AG08396 (cell line): ENCODE measurements at places on chromosomes 4 and X.
A peak's percentile ranks its signal among the peaks of the same experiment; 100 is the strongest.

GRCh38 chrX:115539841-115540240 lies 21.1 kb upstream of the PLS3 start:
- DNase-seq: no peak

DNA sequence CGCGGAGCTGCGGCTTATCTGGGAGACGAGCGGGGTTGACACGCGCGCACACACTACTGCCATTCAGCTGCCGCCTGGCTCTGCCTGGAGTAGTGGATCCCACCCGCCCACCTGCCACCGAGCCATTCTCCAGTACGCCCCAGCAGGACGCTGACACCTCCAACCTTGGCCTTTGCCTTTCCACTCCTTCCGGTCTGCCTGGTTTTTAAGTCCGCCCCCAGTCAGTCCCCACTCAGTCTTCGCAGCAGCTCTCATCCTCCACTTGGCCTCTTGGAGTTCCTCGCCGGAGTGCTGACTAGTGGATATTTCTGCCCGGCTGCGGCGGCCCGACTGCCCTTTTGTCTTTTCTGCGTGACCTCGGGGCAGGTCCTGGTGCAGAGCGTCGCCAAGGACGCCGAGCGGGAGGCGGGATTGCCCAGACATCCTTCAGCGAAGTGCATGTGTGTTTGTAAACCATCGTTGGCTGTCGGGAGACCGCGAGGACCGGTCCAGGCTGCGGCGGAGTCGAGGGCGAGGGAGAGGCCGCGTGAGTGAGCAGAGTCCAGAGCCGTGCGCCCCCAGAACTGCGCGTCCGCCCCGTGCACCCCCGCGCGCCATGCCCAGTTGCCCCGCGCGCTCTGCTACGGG lies 1.1 kb downstream of the SLIT2 start:
- peak; percentile 46 for DNase-seq

DNA sequence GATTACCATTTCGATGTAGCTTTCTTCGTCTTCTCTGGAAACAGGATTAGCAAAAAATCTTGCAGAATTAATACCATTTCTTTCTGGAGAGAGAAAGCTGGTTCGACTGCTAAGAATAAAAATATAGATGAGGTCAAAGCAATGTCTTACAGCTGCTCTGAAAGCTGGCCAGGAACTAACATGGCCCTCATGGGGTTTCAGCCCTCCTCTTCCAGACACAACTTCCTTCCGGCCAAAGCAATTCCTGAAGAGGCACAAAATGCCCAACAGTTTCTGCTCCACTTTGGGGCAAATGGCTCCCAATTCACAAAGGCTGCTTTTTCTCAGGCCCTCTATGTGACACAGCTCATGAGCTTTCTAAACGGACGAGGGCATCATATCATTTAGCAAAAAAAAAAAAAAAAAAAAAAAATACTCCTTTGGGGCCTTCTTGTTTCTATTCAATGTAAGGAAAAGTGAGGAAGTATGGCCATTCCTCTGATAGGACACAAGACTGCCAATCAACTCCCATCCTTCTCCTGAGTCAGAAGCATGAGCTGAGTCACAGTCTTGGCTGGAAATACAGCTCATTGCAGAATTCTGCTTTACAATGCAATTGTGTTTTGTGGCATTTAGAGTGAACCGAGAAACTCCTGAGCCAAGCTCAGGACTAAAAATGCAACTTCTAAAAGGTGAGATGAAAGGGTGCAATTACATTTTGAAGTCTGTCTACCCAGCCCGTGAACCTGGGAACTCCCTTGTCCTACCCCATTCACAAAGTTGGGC lies 42.7 kb upstream of the CTAG2 start:
- DNase-seq: peak; percentile 51

DNA sequence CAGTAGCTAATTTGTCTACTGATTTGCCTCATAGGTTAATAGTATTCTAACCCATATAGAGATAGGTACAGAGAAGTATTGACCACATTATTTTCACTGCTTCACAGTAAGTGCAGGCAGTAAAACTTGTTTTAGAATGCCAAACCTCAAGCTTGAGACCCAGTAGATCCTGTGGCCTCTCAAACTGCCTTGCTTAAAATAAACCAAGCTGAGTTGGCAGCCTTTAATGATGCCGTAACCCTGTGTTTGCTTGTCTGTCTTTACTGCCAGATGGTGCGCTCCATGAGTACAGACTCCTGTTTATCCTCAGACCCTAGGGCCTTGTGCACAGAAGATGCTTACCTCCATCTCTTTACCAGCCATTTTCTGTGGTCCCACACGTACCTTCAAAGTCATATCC lies 50.8 kb downstream of the ANXA3 start:
- no peak for DNase-seq

- DNase-seq: peak; percentile 89
Measured at GRCh38 chrX:47623540-47624027, 3.9 kb upstream of the SYN1 start.

DNA sequence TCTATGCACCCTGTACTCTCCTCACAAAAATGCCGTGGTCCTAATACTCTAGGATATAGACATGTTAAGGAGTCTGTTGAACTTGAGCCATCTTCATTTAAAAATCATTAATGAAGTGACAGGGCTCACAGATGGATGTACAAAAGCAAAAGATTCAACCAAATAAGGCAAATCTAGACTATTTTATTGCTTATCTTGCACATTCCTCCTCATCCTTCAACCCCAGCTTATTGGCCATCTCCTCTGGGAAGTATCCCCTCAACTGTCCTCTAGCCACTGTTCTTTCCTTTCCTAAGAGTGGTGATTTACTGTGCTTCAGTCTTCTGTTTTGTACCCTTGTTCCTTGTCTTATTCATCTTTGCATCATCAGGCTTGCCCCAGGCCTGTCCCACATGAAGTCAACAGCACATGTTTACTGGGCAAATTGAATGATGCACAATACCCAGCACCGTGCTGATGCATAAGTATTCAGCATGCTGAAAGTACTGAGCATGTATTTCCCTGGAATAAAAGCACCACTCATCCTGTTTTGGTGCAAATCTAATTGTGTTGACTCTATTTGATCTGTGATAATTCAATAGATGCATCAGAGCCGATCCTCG lies 287.3 kb upstream of the CLNK start:
- DNase-seq: no peak

DNA sequence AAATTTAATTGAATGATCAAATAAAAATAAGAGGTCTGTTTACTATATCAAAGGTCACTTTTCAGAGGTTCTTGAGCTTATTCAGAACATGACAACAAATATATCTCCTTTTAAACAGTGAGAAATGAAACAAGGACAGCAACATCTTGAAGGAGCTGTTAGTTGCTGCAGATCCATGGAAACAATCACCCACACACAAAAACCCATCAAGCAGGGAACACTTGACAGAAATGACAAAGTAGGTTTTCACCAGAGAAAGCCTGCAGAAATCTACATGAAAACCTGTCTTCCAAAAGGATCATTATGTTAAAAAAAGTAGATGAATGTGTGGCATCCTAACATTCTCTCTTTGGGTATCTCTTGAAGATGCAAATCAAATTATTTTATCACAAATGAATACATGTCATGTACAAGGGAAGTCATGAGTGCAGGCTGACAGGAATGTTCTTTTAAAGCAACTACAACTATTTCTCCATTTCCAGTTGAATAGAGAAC lies 203.0 kb downstream of the GRIA2 start:
- DNase-seq: no peak

GRCh38 chrX:124280294-124280902 lies 52.1 kb upstream of the TEX13D start:
- DNase-seq: no peak

- DNase-seq: no peak
Measured at GRCh38 chr4:544386-545105, 31.5 kb downstream of the TMEM271 start.

- DNase-seq: no peak
Measured at GRCh38 chr4:90950385-90950841, 823.2 kb downstream of the CCSER1 start.

DNA sequence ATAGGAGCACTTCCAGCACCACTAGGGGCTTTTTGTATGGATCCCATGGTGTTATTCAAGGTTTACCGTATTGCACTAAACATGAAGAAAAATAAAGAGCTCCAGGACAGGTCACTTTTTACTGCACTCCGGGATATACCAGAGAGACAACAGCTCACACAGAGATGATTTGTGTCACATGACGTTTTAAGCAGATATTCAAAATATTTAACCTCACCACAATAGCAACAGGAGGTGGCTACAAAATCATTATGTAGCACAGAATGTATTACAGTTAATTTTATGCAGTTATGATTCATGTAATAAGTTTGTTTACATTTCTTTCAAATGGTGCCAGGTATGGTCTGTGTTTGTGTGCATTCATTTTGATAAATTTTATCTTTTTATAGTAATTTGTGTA lies 100.6 kb downstream of the LUZP4 start:
- DNase-seq: no peak

GRCh38 chr4:7787681-7788141 lies 151.9 kb downstream of the AFAP1 start:
- DNase-seq: no peak

GRCh38 chr4:180993244-180993836 lies 1249.9 kb upstream of the TENM3 start:
- DNase-seq: no peak

DNA sequence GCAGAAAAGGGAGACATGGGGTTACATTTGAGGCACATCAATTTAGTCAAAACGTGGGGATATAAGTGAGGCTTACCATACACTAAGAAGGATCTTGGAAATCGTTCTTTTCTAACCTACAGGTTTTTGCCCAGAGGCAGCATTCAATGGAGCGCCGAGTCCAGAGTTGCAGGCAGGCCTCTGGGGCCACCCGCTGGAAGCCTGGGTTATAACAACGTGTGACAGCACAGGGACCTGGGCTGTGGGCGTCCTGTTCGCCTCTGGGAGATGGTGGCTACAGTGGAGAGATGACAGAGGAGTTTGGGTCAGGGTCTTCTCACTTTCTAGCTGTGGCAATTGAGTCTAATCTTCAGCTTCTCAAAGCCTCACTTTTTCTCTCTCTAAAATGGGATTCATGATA lies 53.9 kb downstream of the ENPP6 start:
- peak; percentile 73 for DNase-seq
